Cardiac atrium fibroblast (primary cell): ENCODE measurements at places on chromosomes 16 and 17. TPM values are rescaled to one million over a fixed set of nuclear protein-coding genes. Genes with fewer than 3 reads are reported as not detected.

CDH5 gene
- 24.6 and 30.6 TPM in 2 replicates for total RNA-seq

SECTM1 gene
- total RNA-seq = 18.4 and 25.6 TPM in 2 replicates

FNDC8 gene
- total RNA-seq = not detected in 2 replicates

TBC1D3L gene
- 0.32 and 2.2 TPM in 2 replicates for total RNA-seq

TBC1D3K gene
- total RNA-seq = not detected in 2 replicates

CMTM2 gene
- not detected in 2 replicates for total RNA-seq

KRTAP9-7 gene
- total RNA-seq = not detected in 2 replicates

MILR1 gene
- total RNA-seq = 11.7 and 15.4 TPM in 2 replicates

GRB7 gene
- total RNA-seq = 0.54 and 0.81 TPM in 2 replicates

IRX6 gene
- not detected in 2 replicates for total RNA-seq

ZFP90 gene
- 12.5 and 53.1 TPM in 2 replicates for total RNA-seq
